ENCODE measurements at places on chromosomes 6 and 20. TPM values are rescaled to one million over a fixed set of nuclear protein-coding genes. Genes with fewer than 3 reads are reported as not detected.

The ZNF391 gene
- total RNA-seq, result 3.7 TPM

The SLC17A2 gene
- not detected for total RNA-seq

The HSPA12B gene
- not detected for total RNA-seq

The MUC21 gene
- total RNA-seq, result not detected

The HLA-DMB gene
- total RNA-seq, result 2.5 TPM

The RALGAPB gene
- total RNA-seq, result 33.8 TPM

The RIMS1 gene
- not detected for total RNA-seq

The TRIM38 gene
- total RNA-seq, result 7.7 TPM

The KCNS1 gene
- 0.39 TPM for total RNA-seq

DNA sequence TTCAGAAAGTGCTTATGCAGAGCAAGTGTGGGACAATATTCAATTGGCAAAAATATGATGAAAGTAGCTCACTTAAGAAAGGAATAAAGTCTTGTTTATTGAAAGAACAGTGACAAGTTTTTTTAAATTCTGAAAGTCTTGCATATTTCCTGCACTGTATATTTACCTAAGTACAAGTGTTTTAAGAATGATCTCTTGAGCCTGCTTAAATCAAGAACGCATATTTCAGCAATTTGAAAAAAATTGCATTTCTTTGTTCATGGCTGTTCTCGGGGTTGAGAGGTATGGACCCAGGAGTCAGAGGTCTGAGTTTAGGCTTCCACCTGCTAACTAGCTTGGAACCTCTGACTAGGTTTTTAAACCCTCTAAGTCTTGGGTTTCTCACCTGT lies 27.4 kb downstream of the SLC22A3 start:
- DNase-seq, result no peak

DNA sequence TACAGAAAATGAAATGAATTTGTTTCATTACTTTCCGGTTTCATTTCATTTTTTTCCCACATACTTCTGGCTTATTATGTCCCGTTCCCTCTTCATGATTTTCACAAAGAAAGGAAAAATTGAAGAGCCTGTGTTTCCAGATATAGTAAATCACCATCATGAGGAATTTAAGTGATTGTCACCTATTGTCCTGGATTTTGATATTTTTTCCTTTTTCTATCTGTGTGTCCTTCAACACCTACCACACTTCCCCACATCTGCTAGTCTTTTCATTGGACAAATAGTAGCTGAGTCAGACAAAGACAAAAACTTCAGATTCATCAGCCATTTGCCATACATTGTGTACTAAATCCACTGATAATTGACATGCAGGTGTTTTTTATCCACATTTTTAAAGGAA lies 258.2 kb upstream of the HSF2 start:
- no peak for DNase-seq

DNA sequence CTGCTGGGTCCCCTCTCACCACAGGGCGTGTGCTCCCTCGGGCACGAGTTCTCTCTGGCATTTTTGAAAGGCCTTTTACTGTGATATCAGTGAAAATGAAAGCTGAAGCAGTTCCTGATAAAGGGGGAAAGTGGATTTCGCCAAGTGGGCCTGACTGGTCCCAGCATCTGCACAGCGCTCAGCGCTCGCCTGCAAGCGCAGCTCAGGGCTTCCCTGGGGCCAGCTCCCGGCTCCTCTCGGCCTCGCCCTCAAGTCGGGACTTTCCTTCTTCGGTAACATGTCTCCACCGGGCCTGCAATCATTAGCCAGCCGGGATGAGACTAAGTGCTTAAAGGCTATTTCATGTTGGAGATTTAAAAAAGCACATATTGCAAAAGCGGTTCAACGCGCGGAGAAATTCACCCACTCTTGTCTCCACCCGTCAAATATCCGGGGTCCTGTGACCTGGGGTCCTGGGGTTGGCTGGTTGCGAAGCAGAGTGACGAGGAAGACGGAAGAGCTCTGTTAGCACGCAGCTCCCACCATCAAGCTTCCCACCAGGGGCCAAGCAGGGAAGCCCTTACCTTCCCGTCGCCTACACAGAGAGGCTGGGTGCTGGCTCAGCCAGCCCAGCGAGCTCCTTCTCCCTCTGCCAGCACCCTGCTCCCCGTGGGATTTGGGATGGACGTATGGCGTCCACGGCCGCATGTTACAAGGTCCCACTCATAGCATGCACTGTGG lies 114.1 kb downstream of the SMOC2 start:
- DNase-seq, result no peak

GRCh38 chr6:26394289-26394688 lies 7.8 kb upstream of the BTN3A1 start:
- DNase-seq, result peak; percentile 79

DNA sequence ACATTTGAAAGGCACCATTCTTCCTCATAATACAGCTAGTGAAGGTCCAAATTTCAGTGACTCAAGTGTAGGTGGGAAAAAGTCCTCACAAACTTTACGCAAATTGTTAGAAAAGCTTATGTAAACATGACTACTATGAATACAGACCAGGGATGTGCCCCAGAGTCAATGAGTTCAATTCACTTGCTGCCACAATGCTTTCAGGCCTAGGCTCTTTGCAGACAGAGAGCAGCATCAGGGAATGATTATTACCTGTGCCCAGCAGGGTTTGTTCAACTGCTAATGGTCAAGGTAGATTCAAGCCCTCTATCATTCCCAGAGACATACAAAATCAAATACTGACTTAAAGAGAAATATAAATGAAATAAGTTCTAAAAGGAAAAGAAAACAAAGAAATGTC lies 84.0 kb downstream of the LAMA2 start:
- no peak for DNase-seq

DNA sequence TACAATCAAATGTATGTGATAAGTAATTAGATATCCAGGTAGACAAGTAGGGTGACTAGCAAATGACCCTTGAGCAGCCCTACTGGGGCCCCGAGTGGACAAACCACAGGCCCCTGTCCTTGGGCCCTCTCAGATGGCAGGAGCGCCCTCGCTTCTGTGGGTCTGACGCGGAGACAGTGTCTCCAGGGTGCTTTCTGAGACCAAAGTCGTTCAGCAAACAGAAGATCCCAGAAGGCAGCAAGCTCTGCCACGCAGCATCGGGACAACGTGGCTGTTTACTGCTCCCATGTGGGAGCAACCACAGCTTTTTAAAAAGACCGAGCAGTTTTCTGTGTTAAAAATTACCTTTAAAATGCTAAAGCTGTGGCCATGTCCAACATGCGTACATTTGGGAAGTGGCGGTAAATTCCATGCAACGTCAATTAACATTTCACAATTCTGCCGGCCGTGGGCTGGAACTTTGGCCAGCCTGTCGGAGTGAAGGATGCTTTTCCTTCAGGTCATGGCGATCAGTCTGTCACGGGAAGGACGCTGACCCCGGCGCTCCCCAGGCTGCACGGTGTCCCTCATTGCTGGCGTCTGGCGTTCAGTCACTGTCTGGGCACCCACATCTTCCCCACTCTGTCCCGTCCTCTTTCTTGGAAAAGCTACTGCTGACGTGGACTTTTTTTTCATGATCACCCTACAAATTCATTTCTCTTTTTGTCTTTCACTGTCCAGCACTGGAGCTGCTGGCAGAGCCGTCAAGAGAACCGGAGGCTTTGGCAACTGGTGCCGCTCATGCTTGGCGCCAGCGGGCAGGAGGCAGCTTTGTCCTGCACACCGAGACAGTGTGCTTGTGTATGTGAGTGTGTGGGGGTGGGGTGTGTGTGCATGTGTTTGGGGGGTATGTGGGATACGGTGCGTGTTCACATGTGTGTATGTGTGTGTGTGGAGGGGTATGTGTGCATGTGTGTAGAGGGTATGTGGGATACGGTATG lies 293.1 kb downstream of the CDH4 start:
- no peak for DNase-seq

DNA sequence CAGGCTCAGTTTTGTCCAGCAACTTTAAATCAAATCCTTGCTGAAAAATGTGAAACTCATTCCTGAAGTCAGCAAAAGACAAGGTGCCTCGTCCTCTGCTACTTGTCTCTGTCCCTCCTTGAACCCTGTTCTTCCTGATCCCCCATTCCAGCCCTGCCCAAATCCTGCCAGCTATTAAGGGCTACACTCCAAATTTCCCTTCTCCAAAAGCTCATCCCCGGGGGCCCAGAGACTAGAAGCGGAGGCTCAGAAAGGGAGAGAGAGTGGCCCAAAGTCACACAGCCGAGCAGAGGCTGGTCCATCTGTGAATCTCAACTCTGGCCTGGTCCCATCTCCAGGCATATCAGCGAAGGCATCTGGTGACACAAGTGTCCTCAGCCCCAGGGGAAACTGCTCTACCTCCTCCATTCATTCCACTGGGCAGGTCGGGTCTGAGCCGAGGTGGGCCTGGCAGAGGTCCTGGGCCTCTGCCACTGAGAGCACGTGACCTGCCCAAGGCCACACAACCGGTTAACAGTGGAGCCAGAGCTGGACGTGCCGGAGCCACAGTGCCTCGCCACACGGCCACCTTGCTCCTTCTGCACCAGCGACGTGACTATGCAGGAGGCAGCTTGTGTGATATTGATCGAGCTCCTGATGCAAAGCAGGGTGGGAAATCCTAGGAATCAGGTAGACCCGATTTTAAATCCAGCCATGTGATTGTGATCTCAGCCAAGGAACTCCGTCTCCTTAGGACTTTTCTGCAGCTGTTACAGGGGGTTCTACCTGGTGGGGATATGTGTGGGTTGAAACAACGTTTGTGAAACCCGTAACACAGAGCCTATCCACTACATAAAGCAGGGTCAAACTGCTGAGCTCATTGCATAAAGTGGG lies 28.6 kb downstream of the NOL4L start:
- no peak for DNase-seq

GRCh38 chr6:39902786-39903465 lies 31.3 kb downstream of the MOCS1 start:
- DNase-seq, result no peak

DNA sequence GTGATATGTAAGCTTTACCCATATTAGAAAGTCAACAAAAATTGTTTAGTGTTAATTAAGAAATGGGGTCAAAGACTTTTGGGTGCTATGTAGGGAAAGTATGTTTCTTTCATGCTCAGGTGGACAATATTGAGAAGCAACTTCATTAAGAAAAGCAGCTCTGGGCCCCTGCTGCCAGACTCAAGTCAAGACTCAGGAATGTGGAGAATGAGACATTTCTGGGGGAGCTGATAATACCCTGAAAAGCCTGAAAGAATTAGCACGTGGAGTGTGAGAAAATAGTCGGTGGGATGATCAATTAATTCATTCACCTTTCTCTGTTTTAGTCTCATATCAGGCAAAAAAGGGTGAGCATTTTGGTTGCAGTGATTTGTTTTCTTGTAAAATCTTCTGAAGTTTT lies 175.1 kb upstream of the IMPG1 start:
- DNase-seq, result no peak

DNA sequence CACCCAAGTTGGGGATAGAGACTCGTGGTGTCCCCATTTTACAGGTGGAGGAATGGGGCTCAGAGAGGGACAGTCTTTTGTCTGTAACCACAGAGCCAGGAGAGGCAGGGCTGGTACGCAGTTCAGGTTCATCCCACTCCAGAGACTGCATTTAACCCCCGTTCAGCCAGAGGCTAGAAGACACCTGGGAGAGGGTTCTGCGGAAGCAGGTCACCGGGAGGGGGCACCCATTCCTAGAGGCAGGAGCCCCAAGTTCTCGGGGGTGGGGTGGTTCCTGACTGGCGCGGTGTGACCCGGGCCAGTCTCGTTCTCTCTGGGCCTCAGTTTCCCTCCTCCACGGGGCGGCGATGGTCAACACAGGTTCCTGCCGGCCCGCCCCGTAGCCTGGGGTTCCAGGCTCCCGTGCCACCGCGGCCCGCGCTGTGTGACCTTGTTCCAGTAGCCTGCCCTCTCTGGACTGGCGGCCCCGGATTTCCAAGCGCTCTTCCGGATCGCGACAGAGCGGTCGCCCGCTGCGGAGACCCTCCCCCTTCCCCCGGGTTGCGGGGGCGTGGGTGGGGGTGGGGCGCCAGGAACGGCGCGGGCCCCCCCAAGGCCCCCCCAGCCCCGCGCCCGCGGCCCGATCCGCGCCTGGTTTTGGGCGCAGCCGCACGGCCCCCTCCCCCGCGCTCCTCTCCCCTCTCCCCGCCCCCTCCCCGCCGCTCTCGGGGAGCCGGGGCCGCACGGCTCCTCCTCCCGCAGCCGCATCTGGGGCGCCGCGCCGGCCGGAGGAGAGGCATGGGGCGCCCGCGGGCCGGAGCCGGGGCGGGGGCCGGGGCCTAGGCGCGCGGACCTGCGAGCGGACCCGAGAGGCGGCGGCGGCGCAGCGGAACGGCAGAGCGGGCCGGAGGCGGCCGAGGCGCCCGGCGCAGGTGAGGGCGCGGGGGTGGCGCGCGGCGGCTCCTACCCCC lies at the start of gene DLGAP4:
Gene DLGAP4, plus strand, starts transcription at position 738 of the 950 bp plus-strand sequence. CDS start 125,379 bp downstream, outside the sequence.
- DNase-seq, result no peak

DNA sequence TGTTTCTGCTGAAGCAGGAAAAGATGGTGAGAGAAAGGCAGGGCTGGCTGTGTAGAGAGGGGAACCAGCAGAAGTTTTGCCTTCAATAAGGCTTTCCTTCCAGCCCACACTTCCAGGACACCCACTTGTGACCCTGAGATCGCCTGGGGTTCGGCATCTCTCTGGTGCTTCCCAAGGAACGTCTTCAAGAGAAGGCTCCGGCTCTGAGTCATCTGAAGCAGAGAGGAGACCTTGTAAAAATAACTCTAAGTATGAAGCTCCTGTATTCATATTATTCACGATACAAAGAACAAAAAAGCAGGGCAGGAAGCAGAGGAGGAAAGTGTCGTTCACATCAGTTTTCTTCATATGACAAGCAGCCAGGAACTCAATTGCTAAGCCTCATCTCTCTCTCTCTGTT lies 95.4 kb upstream of the MRPS10 start:
- peak; percentile 71 for DNase-seq

All from RPMI7951 (cell line).